Esophagus squamous epithelium (tissue), 5 donors: ENCODE measurements at places on chromosomes 1 and 21. TPM values are rescaled to one million over a fixed set of nuclear protein-coding genes. Genes with fewer than 3 reads are reported as not detected.

The LCE1D gene
- not detected for total RNA-seq

GRCh38 chr21:44292812-44293195 lies 7.0 kb upstream of the PFKL start:
- H3K27ac ChIP-seq, result no peak overlapping the region
- H3K4me3 ChIP-seq, result no peak overlapping the region
- no peak for DNase-seq
- H3K36me3 ChIP-seq, result no peaks in the 10 kb centered on the region
- H3K4me1 ChIP-seq, result peaks cover 14% of the 10 kb centered on the region

GRCh38 chr1:50661626-50662025 lies 238.4 kb upstream of the DMRTA2 start:
- no peak for DNase-seq
- no peaks in the 10 kb centered on the region for H3K36me3 ChIP-seq
- no peak overlapping the region for H3K4me3 ChIP-seq

DNA sequence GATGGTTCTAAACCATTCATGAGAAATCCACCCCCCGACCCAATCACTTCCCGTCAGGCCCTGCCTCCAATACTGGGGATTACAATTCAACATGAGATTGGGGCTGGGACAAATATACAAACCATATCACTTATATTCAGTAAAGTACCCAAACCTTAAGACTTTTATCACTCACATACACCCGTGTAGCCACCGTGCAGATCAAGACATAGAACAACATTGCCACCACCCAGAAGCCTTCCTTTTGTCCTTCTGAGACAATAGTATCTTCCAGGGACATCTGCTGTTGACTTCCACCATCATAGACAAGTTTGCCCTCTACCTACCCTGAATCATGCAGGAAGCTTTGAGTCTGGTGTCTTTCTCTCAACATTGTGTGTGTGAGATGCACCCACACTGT lies 37.5 kb downstream of the CLIC6 start:
- no peak for DNase-seq
- no peak overlapping the region for H3K4me3 ChIP-seq
- H3K36me3 ChIP-seq, result no peaks in the 10 kb centered on the region
- no peaks in the 10 kb centered on the region for H3K27me3 ChIP-seq

DNA sequence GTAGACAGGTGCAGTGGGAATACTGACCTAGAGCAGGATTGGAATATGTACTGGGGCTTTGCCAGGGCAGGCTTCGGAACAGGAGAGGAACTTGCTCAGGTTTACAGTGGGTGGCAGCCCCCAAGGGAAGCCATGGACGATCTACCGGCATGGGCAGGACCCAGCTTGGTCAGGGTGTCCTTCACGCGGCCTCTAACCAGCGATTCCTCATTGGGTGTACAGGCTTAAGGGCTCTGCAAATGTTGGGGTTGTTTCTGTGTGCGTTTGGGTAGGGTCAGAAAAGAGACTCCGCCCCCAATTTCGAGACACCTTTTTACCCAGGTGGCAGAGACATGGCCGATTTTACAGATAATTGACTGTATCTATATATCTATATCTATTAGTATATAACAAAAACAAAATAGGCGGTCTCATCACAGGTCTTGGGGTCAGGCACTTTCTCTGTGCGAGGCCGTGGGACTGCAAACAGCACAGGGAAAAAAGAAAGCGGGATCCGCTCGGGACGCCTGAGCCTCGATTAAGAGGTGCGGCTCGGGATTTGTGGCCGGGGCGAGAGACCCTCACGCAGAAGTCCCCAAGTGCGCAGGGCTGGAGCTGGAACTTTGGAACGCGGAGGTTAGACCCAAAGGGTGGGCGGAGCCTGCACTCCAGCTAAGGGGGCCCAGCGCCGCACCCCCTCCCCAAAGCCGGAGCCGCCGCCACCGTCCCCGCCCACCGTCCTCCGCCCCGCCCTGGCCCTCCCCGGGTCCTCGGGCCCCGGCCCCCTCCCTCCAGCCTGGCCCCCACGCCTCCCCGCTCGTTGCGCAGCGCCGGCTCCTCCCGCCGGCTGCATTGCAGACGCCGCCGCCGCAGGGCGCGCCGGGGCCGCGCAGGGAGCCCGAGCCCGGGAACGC lies 67.5 kb upstream of the VAMP3 start:
- H3K27ac ChIP-seq, result no peak overlapping the region
- H3K4me1 ChIP-seq, result no peaks in the 10 kb centered on the region
- peak overlapping the region; percentile 56 for H3K4me3 ChIP-seq
- no peak for DNase-seq
- H3K27me3 ChIP-seq, result no peaks in the 10 kb centered on the region

DNA sequence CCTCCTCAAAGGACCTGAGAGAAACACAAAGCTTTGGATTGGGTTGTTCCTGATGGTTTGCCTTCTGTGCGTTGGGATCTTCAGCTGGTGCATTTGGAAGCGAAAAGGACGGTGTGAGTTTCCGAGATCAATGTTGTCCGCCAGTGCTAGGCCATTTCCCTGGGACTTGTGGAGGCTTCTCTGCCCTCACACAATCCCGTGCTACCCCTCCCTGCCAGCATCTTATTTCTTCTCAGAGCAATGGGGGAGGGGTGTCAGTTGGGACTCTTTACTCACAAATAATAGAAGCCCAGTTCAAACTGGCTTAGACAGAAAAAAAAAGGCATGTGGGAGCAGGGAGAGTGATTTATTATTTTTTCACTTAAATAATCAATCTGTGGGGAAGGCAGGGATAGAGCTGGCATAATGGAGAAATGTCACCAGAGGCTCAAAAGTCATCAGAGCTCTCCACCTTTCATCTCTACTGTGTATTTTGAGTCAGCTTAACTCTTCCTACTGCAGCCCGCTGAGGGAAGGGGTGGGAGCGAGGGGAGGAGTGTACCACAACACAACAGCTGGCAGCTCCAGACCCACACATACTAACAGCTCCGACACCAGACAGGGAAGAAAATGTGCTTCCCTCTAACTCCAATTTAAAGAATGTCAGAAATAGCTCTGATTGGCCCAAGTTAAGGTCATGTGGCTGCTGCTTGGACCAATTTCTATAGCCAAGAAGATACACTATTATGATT lies 22.4 kb downstream of the LY9 start:
- DNase-seq, result no peak
- H3K4me1 ChIP-seq, result no peaks in the 10 kb centered on the region
- H3K36me3 ChIP-seq, result no peaks in the 10 kb centered on the region
- no peak overlapping the region for H3K27ac ChIP-seq

GRCh38 chr1:190176776-190177175 lies 300.9 kb downstream of the BRINP3 start:
- no peak overlapping the region for H3K4me3 ChIP-seq
- H3K27ac ChIP-seq, result no peak overlapping the region
- H3K36me3 ChIP-seq, result no peaks in the 10 kb centered on the region
- H3K4me1 ChIP-seq, result no peaks in the 10 kb centered on the region

The EPHA8 gene
- not detected for total RNA-seq
